ENCODE measurements at places on chromosomes 7 and 10.

DNA sequence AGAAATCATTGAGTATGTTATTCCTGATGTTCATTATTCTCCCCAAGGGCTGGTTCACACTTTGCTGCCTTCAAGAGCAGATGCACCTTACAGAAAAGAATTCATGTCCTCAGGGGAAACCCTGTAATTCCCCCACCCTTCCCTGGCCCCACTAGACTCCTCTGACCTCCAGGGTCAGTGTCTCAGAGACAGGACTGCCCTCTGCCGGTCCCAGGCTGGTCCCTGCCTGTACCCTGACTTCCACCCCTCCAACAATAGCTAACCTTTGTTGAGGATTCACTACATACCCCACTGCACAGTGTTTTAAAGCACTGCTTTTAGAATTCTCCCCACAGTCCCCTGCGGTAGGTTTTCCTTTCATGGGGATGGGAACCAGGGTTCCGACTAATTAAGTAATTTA, 4.4 kb upstream of the SEPHS1 start:
- no peak for DNase-seq

- no peak for DNase-seq
These were observed 1246.6 kb upstream of the LRRN3 start for GRCh38 chr7:109844362-109844761.

DNA sequence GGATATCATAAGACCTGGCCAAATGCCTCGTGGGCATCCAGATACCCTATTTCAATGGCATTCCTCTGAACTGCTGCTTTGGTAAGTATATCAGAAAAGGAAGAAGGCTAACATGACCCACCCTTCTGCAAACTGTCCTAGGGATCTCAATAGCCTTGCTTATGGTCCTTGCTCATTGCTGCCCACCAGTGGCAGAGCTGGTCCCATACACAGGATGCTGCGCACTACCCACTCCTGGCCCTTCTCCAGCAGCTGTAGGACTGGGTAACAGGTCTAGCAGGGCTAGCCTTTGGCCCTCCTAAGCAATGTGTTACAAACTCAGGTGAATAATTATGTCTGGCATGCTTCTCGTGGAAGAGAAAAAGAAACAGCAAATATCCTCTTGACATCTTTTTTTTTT, 72.5 kb downstream of the C10orf90 start:
- DNase-seq: no peak

DNA sequence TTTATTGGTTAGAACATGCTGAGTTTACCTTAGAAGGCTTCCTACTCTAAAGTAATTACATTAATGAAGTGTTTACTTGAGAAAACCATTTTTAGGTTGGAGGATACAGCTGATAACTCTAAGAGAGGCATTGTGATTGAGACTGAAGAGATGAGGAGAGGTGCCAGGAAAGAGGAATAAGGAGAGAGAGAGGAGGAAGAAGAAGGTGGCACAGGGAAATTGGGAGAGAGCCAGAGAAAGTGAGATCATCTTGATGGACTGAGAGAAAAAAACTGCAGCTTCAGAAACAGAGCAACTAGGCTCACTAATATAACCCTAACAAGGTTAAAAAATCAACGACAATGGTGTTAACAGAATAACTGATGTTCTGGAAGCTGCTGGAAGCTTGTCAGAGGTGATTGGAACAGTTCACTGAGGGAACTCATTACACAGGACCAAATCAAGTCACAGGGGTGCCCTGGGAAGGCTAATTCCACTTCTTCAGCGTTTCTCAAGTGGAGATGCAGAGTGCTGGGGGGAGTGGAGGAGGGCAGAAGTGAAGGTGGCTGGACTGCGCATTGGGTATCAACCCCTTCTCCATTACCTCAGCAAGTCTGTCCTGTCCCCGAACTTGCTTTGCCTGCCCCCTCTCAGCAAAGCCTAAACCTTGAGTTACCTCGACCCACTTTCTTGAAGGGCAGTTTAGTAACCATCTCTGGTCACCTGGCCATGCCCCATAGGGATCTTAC, 6.9 kb upstream of the SORBS1 start:
- no peak for DNase-seq

DNA sequence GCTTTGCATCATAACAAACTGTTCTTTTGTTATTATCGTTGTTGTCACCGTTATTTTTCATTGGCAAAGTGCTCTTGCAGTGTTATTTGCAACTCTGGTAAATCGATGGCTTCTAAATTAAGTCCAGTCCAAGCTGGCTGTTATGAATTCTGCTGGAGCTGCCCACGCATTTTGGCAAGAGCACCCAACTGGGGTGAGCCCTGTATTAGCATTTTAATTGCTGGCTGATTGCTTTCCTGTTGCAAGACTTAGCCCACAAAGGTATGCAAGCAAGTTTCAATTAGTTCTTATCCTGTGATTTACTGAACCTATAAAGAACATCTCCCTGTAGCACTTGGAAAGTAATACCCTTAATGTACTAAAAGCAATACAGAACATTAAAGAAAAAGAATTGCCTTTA, 226.8 kb downstream of the ACTR3B start:
- no peak for DNase-seq
